SW 1271 (cell line): ENCODE measurements at places on chromosomes 5 and 9.

GRCh38 chr5:76867827-76868693 lies 18.2 kb downstream of the S100Z start:
- peak; percentile 32 for DNase-seq

- DNase-seq, result peak; percentile 7
These were observed 76.8 kb downstream of the ZDHHC21 start for GRCh38 chr9:14616188-14616982.

DNA sequence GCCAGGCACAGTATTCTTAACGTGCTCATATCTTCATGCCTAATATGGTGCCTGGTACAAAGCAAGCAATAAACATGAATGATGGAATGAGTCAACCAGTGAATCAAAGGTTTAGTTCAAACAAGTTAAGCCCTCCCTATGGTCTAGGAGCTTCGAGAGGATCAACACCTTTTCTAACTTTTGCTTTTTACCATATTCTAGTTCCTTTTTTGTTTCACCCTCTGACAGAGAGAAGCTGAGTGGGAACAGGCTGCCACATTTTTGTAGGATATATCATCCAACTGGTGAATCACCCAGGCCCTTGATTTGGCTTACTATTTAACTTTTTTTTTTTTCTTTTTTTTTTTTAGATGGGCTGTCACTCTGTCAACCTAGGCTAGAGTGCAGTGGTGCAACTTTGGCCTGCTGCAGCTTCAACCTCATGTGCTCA lies 39.3 kb upstream of the TNC start:
- DNase-seq, result peak; percentile 33

DNA sequence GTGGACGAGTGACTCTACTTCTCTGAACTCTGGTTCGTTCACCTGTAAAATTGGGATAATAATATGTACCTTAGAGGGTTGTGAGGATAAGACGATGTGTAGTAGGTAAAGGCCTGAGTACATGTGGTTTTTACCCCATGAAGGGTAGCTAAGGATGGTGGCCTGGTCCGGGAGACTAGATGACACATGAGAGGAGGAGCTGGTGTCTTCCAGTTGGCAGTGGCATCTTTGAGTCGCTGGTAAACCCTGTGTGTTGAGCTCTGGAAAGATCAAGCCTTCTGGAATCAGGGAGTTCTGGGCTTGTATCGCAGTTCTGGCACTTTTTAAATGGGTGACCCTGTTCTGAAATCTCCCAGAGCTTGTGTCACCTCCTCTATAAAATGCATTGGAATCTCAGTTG lies 166.4 kb upstream of the ZNF618 start:
- no peak for DNase-seq

DNA sequence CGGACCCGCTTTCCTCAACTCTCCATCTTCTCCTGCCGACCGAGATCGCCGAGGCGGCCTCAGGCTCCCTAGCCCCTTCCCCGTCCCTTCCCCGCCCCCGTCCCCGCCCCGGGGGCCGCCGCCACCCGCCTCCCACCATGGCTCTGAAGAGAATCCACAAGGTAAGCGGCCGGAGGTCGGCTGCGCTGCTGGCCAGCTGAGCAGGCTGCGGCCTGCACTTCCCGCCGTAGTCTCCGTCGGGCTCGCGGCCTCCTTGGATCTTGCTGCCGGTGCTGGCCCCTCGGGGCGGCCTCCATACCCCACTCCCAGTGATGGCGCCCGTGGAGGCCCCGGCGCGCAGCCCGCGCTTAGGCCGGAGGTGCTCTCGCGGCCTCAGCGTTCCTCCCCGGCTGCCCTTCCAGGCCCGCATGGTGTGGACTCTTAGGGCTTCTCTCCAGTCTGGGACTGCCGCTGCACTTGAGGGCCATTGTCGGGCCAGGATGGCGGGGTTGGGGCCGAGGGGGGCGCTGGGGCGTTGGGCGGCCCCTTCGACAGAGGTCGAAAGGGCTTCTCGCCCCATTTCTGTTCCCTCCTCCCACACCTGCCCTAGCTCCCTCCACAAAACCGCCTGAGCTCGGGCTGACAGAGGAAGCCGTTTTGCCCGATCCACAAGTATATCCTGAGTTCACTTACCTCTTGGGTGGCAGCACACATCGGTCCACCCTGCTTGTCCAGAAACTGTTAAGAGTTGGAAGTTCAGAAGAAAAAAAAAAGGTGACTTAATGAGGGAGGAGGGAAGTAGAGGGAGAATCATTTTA lies 714 bp downstream of the UBE2D2 start:
- DNase-seq, result no peak

DNA sequence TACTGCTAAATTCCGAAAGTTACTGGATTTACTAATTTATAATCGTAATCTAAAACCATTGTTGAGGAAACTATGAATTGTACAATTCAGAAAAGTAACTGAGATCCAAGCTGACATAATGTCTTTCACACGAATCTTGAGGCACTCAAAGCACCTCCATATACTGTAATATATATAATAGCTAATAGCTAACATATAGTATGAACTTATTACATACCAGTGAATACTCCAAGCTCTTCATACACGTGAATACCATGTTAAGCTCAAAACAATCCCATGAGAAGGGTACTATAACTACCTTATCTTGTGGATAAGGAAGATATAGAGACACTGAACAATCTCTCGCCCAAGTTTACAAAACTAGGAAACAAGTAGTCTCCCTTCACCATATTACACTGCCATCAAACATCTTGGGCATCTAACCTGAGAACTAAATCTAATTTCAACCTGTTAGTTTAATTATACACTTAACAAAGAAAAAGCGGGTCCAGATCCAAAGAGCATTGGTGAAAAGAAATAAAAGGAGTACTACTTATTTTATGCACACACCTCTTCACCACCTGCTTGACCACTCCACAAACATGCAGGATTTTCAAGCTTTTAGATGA lies 1.0 kb downstream of the NUDCD2 start:
- no peak for DNase-seq

DNA sequence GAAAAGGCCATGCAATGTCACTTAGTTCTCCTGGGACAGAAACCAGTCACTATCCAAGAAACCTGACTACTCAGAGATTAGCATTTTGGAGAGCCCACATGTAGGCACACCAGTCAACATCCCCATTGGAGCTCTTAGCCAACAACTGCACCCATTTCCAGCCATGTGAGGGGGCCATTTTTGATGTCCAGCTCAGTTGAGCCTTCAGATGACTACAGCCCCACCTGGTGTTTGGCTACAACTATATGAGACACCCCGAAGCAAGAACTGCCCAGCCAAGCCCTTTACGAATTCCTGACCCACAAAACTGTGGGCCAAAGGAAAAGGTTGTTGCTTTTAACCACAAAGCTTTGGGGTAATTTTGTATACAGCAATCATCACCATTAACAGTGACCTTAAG lies 300.1 kb downstream of the ASTN2 start:
- no peak for DNase-seq

GRCh38 chr5:132495667-132496190 lies 5.2 kb upstream of the IRF1 start:
- peak; percentile 66 for DNase-seq

DNA sequence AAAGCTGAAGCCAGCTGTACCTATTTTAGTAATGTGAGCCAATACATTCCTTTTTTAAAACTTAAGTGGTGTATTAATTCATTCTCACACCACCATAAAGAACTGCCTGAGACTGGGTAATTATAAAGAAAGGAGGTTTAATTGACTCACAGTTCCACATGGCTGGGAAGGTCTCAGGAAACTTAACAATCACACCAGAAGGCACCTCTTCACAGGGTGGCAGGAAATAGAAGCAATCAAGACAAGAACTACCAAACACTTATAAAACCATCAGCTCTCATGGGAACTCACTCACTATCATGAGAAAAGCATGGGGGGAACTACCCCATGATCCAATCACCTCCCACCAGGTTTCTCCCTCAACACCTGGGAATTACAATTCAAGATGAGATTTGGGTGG lies 21.0 kb downstream of the ESM1 start:
- no peak for DNase-seq

DNA sequence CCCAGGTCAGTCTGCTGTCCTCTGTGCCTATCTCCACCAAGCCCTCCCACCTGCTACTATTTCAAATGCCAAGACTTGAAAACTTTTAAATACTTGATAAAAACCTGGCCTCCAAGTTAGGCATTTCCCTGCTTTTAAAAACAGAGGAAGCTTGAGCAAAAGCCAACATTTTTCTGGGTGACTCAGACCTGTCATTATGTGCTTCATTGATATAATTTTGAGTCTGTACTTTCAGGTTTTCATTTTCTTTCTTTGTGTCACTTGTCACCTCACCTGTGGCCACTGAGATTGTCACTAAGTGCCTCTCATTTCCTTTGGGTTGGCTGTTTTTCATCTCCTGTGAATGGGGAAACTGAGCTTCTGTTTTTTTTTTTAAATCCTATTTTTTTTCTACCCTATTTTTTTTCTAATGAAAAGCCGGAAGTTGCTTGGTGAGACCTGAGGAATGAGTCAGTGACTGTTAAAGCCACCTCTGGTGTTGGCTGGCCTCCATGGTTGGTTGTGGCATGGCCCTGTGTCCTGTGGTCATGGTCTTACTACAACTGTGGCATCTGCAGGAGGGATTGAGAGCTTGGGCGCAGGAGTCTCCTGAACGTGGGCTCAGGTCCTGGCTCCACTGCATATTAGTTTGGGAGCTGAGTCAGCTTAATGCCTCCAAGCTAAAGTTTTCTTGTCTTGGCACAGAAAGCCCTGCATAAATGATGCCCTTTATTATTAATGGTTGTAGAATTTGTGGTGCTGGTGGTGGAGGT lies 56.7 kb downstream of the ARHGAP26 start:
- peak; percentile 50 for DNase-seq

- no peak for DNase-seq
These were observed 173.4 kb downstream of the NDUFS4 start for GRCh38 chr5:53733853-53734252.

DNA sequence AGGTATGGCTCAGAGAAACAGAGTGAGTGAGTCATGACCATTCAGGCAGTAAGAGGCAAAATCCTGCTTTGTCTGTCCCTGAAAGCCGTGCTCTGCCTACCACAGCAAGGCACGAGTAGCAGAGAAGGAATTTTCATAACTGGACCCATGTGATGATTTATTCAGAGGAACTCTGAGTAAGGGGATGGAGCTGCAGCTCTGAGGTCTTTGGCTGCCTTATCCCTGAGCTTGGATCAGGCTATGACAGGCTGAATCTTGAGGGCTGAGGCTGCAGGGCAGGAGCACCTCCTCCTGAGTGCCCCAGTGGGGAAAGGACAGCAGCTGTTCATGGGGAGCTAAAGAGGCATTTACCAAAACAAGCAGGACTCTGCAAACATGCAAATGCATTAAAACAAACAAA lies 183.4 kb downstream of the PAPPA start:
- DNase-seq, result no peak

DNA sequence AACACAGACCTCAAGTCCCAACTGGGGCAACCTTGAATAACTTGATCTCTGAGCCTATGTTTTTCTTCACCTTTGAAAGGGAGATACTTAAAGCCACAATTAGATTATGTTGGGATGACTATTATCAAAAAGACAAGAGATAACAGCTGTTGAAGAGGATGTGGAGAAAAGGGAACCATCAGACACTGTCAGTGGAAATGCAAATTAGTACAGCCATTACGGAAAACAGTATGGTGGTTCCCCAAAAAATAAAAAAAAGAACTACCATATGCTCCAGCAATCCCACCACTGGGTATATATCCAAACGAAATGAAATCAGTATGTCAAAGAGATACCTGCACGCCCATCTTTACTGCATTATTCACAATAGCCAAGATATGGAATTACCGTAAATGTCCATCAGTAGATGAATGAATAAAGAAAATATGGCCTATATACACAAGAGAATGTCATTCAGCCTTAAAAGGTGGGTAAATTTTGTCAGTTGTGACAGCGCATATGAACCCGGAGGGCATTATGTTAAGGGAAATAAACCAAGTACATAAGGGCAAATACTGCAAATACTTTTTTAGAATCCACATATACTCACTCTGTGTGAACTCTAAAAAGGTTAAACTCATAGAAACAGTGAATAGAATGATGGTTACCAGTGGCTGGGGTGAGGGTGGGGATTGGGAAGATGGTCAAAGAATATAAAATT lies 12.7 kb downstream of the FAT2 start:
- DNase-seq, result no peak

DNA sequence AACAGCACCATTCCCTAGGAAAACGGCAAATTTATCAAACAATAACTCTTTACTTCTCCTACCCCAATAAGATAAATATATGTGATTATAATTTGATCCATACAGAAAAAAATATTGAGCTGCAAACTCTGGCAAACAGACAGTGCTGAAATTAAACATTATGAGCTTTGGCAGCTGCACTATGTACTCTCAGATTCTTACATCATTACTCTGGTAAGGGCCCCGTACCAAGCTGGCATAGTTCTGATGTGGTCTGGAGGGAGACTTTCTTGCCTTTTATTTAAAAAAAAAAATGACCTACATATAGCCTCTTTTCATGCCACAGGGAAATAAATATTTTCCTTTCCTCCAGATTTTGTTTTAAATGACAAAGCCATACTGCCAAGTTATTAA lies 95.0 kb downstream of the NR6A1 start:
- no peak for DNase-seq

DNA sequence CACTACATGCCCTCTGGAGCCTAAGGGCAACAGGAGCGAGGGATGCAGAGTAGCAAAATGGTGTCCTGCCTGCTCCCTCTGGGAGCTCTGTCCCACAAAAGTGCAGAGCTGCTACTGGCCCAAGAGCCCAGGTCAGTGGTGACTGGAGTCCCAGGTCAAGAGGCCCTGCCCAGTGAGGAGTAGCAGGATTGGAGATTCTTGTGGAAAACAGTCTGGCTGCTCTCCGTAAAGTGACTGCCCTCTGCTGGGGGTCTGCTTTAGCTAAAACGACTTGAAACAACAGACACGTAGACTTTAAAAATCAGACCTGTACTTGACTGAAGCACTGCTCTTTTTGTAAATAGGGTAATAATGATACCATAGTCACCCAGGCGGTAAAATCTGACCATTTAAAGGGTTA lies 917.0 kb downstream of the MAT2B start:
- DNase-seq, result no peak

GRCh38 chr5:56964173-56964572 lies 12.2 kb upstream of the MIER3 start:
- no peak for DNase-seq

- no peak for DNase-seq
These were observed 102.3 kb upstream of the CCDC112 start for GRCh38 chr5:115398719-115399118.

DNA sequence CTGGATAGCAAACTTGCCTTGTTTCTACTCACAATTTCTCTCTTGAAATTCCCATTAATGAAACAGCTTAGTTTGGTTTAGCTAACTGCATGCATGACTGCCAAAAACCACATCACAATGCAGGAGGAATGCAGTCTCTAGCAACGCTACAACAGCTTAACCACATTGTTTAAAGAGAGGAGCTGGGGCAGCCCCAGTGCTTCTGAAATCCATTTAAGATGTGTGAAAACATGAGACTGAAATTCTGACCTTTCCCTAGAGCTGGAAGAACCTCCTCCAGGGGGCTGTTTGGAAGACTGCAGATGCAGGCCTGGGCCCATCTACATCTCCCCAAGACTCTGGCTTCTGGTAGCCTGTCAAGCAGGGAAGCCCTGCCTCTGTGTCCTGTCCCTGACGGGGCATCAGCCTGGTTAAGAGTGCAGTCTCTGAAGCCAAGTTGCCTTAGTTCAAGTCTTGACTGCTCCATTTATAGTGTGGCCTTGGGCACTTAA lies 157.1 kb downstream of the ZNF462 start:
- DNase-seq, result no peak

GRCh38 chr5:53161876-53162275 lies 52.3 kb upstream of the MOCS2 start:
- DNase-seq, result no peak

GRCh38 chr5:158709279-158709678 lies 390.4 kb downstream of the EBF1 start:
- no peak for DNase-seq

- DNase-seq, result no peak
These were observed at the start of gene IFNA2 for GRCh38 chr9:21385131-21385670. Gene IFNA2 (minus strand): TSS chr9:21385398. CDS start chr9:21385329, 69 bp downstream.

- DNase-seq, result peak; percentile 32
These were observed 1.4 kb downstream of the NDUFA8 start for GRCh38 chr9:122158202-122158601.
